BJ (cell line): ENCODE measurements at places on chromosomes 16 and 17.

- DNase-seq = no peak
Observed at GRCh38 chr17:71460943-71461342, 659.9 kb upstream of the SOX9 start.

GRCh38 chr16:57795431-57795878 is 6.8 kb downstream of the KIFC3 start:
- no peak for DNase-seq

DNA sequence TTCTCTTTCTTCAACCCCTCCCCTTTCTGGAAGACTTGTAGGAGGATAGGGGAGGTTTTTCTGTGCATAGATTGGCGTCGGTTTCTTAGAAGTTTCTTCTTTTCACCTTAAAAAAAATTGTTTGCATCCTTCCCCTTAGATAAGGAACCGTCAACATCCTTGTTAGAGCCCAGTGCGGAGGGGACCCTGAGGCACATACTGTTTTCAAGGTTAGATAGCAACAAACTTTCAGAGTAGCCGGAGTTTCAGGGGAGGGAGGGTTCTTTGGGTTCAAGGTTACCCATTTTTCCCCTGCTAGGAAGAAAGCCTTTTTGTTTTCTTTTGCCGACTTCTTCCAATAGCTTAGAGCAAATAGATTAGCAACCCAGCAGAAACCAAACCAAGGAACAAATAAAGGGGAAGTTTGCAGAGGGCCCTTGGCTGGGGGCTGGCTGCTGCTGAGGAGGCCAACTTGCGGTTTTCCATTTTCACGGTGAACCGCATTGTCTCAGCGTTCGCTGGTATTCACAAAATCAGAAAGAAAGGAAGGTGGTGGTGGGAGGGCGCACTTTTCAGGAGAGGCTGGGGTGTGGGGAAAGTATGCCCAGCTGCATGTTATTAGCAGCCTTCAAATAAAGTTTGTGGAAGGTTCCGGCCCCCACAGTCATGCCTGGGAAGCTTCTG is 28.8 kb downstream of the MSI2 start:
- DNase-seq = no peak

- no peak for DNase-seq
Observed at GRCh38 chr17:31374503-31374902, 17.0 kb upstream of the RAB11FIP4 start.
